ENCODE measurements at places on chromosomes 12 and 14.

GRCh38 chr12:95553197-95553943 lies 2.1 kb upstream of the USP44 start:
- no peak for DNase-seq

- DNase-seq, result no peak
Measured at GRCh38 chr14:66772146-66772545, 264.2 kb downstream of the GPHN start.

- DNase-seq, result no peak
Measured at GRCh38 chr12:113232089-113232839, 11.0 kb downstream of the TPCN1 start.

GRCh38 chr14:51396222-51396815 lies 156.3 kb downstream of the TMX1 start:
- no peak for DNase-seq

- no peak for DNase-seq
Measured at GRCh38 chr14:23930742-23931141, 22.8 kb upstream of the DHRS4 start.

GRCh38 chr14:84493779-84494178 lies 1036.2 kb upstream of the FLRT2 start:
- DNase-seq, result no peak

- no peak for DNase-seq
Measured at GRCh38 chr12:115473257-115473956, 789.4 kb upstream of the TBX3 start.

Data from activated CD8-positive, alpha-beta memory T cell treated with anti-CD3 and anti-CD28 coated beads for 1 hour (primary cell).